ENCODE measurements at places on chromosomes 3 and 15. TPM values are rescaled to one million over a fixed set of nuclear protein-coding genes. Genes with fewer than 3 reads are reported as not detected.
A peak's percentile ranks its signal among the peaks of the same experiment; 100 is the strongest.

SYNPR gene
- total RNA-seq, result not detected

GRCh38 chr3:35760146-35760545, 120.8 kb downstream of the ARPP21 start:
- DNase-seq, result no peak

UPK1B gene
- total RNA-seq, result 55.2 TPM

DNA sequence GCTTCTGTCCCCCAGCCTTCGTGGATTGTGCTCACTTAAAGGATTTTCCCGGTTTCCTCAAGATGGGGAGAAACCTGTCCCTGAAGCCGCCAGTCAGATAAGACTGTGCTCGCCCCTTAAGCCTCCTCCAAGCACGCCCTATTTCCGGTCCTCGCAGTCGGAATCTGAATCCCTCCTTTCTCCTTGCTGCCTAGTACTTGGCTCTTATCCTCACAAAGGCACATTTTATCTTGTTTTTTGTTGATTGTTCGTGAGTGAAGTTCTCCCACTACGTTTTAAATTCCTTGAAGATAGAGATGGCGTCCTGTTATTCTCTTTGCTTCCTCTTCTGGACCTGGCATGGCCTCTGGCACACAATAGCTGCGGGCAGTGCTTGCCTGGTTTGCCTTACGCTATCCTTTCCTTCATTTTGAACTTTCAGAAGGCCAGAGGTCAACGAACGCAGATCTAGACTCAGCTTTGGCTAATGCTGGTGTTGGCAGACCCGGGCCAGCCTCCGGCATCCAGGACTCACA, 1.7 kb downstream of the CLDN11 start:
- DNase-seq, result no peak

- DNase-seq, result no peak
These were observed 27.0 kb downstream of the ANXA2 start for GRCh38 chr15:60370869-60371136.

DNA sequence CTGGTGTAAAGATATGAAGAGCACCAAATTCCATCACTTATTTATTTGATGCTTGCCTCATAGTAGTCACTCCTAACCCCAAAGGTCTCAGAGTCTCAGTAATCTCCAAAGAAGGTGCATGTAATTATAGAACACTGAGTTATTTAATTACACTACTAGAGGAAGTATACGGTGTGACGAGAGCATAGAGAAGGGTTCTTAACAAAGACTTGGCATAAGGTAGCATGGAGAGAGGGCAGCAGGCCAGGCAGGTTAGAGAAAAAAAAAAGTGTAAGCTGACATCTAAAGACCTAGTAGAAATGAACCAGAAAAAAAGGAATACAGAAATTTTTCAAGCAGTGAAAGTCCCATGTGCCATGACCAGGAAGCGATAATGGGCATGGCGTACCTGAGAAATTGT, 213.3 kb upstream of the TGFBR2 start:
- no peak for DNase-seq

DNA sequence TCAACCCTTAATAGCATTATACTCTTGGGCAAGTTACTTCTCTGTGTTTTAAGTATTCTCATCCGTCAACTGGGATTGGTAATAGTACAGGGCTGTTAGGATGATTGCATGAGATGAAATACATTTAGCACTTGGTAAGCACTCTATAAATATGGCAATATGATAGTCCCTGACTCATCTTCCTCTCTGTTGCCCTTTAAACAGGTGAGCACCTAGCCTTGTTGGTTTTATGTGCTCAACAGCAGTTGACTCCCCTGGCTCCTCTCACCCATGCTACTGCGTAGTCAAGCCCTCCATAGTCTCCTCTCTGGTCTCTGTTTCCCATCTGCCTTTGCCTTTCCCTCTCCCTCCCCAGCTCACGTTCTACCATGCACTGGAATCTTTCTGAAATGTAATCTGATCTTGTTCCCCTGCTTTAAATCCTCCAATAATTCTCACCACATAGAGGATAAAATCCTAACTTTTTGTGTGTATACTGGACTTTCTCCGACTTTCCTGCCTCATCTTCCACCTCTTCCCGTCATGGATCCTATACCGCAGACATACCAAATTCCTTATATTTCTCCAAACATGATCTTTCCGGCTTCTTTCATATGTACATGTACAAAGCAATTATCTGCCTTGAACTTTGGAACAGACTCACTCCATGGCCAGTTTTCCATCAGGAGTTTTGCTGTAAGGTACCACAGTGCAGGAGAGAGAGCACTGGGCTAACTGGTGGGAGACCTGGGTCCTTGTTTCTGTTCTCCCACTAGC, 42.3 kb downstream of the FSD2 start:
- peak; percentile 41 for DNase-seq

SLC22A13 gene
- 0.77 TPM for total RNA-seq

RASGRF1 gene
- under 0.01 TPM for total RNA-seq

DNA sequence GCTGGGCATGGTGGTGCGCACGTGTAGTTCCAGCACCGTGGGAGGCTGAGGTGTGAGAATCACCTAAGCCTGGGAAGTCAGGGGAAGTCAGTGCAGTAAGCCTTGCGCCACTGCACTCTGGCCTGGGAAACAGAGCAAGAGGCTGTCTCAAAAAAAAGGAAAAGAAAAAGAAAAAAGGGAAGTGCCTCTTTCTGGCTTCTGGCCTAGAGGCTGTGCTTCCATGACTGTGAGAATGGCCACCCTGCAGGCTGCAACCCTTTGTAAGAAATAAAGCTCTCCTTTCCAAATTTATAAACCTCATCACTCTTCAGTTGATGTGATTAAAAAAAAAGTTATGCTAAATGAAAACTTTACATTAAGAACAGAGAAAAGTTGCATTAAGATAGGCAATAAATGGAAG, 774.3 kb downstream of the TUSC7 start:
- DNase-seq, result no peak

DNA sequence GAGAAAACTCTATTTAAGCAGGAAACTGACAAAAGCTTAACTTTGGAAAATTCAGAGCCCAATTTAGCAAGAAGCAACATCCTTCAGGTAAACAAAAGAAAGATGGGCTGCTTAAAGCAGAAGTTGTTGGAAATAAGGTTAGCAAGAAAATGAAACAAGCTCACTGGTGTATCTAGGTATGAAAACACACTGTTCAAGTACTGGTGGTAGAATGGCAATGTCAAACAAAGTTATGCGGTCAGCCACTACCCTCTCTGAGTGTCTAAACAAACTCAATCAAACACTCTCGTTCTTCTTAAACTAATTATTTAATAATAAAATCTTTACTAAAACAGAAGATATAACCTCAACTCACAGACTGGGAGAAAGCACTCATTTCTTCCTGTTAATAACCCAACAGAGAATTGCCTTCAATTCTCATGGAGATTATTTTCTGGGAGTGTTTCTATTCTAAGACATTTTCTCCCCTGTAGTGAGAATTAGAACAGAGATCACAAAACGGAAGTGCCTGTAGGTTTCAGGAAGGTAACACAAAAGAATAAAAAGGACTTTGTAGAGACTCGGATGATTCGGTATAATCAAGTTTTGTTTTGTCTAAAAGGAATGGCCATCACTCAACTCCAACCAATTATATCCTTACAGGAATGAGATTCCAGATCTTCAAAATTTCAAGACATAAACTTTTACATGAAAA, 28.9 kb downstream of the PRICKLE2 start:
- DNase-seq, result no peak

CDC25A gene
- 2.4 TPM for total RNA-seq

DNA sequence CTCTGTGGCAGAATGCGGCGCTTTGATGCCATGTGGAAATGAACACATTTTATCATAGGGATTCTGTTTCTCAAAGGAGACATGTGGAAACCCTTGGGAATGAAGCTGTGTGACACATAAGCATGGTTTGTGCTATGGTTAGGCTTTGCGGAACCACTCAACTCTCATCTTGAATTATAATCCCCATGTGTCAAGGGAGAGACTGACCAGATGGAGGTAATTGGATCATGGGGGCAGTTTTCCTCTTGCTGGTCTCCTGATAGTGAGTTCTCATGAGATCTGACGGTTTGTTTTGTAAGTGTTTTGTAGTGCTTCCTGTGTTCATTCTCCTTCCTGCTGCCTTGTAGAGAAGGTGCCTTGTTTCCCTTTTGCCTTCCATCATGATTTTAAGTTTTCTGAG, 1109.2 kb upstream of the ALCAM start:
- no peak for DNase-seq

FANCD2 gene
- 2.1 TPM for total RNA-seq

FSD2 gene
- not detected for total RNA-seq

GRCh38 chr3:85342915-85343314, 384.1 kb downstream of the CADM2 start:
- peak; percentile 37 for DNase-seq

DNA sequence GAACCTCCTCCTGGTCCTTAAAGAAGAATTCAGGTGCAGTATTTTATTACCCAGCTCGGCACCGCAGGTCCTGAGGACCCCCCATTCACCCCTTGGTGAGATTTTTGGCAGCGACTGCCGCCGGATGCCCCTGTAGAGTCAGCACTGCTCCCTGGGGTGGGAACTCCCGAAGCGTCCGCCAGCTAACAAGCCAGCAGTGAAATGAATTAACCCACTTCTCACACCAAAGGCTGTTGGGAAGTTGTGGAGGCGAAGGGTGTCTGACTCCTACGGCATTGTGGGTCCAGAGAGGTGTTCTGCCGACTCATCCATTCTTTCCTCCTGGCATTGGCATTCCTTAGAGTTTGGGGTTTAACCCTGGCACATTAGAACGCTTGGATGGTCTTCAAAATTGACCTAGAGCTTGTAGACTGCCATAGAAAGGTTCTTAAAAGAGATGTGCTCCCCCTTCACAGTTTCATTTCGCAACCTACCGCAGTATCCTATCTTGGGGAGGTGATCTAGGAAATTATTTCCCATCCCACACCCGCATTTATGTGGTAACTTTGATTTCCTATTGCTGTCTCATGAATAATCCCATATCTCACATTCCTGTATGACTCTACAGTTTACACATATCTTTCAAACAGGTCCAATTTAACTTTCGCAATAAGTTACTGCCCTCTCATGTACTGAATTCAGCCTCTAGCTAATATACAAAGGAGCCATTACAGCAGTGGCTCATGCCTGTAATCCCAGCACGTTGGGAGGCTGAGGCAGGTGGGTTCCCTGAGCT, 879 bp upstream of the EIF5A2 start:
- DNase-seq, result peak; percentile 99

DNA sequence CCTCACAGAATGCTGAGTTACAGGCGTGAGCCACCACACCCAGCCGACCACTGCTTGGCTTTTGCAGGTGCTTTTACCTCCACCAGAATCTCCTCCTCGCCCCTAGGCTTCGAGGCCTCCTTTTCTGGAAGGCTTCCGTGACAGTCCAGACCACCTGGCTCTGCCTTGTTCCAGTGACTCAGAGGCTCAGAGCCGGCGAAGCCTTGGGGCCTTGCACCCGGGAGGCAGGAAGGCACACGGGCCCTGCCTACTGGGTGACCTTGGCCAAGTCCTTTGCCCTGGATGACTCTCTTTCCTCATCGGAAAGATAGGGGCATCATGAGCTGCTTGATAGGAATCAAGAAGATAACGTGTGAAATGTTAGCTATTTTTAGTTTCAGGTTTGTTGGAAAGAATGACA, 31.3 kb upstream of the FURIN start:
- no peak for DNase-seq

GRCh38 chr3:166195808-166196207, 358.6 kb upstream of the BCHE start:
- DNase-seq, result peak; percentile 14

- peak; percentile 15 for DNase-seq
These were observed 256.2 kb downstream of the NLGN1 start for GRCh38 chr3:173653781-173654180.

- DNase-seq, result no peak
These were observed 53.2 kb downstream of the FBN1 start for GRCh38 chr15:48592221-48592731.

FGD5 gene
- total RNA-seq, result not detected

GRCh38 chr15:32852771-32853170, 135.0 kb downstream of the GREM1 start:
- DNase-seq, result peak; percentile 71

DNA sequence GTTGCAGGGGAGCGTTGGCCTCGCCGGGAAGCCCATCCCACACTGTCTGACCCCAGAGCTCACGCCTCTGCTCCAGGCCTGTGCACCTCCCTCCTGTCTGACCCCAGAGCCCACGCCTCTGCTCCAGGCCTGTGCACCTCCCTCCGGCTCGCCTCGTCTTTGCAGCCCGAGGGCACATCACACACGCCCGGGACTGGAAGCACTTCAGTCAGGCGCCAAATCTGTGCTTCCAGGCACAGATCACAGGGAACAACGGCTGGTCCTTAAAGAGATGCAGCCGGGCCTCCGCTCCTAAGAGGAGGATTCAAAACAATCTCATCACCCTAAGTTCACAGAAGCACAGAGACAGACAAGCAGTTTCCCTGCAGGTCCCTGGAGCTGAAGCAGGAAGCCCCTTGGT, 103.0 kb upstream of the RPL32 start:
- DNase-seq, result no peak

AP3B2 gene
- not detected for total RNA-seq

DNA sequence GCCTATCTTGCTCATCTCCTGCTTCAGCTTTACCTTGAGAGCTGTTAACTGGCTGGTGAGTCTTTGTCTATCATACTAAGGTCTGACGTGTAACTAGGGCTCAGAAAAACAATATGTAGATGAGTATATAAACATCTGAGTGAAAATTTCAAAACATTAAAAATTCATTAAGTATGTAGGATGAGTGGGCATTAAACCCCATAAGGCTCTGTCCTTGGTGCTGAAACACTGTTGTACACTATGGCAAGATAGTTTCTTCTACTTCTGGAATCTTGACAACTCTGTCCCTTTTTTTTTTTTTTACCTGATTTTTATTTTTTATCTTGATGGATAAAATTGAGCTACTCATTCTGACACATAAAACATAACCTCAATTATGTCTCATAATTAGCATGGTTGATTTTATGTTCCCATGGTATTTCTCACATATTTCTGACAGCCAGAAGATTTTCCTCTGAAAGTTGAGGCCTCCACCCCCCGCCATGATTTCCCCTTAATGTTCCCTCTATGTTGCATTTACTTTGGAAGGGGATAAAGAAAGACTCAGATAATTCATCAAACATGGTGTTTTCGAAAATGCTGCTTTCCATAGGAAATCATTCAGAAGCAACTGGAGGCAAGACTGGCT, 54.3 kb downstream of the DGKG start:
- peak; percentile 31 for DNase-seq

GRCh38 chr3:139320551-139321309, 23.1 kb upstream of the MRPS22 start:
- no peak for DNase-seq
